ENCODE measurements at places on chromosomes 6 and 20. TPM values are rescaled to one million over a fixed set of nuclear protein-coding genes. Genes with fewer than 3 reads are reported as not detected.

GPSM3 gene
- total RNA-seq, result 3.3 TPM

NUP43 gene
- 55.8 TPM for total RNA-seq

SMPD2 gene
- 13.7 TPM for total RNA-seq

CDSN gene
- not detected for total RNA-seq

SNAP25 gene
- 12.5 TPM for total RNA-seq

MYBL2 gene
- 51.0 TPM for total RNA-seq

GATA5 gene
- 12.8 TPM for total RNA-seq

SOX18 gene
- 0.72 TPM for total RNA-seq

ERVFRD-1 gene
- not detected for total RNA-seq

PRDM13 gene
- not detected for total RNA-seq

ADGRF5 gene
- total RNA-seq, result 0.58 TPM

MCHR2 gene
- total RNA-seq, result not detected

SAPCD1 gene
- 8.9 TPM for total RNA-seq

ULBP1 gene
- total RNA-seq, result 8.2 TPM

ADISSP gene
- total RNA-seq, result 49.4 TPM

DLL1 gene
- 11.7 TPM for total RNA-seq

TINAG gene
- not detected for total RNA-seq

SLC17A3 gene
- total RNA-seq, result not detected

SLC17A1 gene
- 1.2 TPM for total RNA-seq

IRF4 gene
- total RNA-seq, result not detected

SLC16A10 gene
- total RNA-seq, result 25.6 TPM

C6orf132 gene
- 22.9 TPM for total RNA-seq

PRPH2 gene
- not detected for total RNA-seq

NKAIN2 gene
- total RNA-seq, result 1.7 TPM

ME1 gene
- total RNA-seq, result 4.2 TPM

GPR6 gene
- total RNA-seq, result not detected

GSTA3 gene
- total RNA-seq, result not detected

CLPSL2 gene
- not detected for total RNA-seq

BCAS1 gene
- total RNA-seq, result 10.7 TPM

PEDS1 gene
- total RNA-seq, result 42.9 TPM

PMEPA1 gene
- total RNA-seq, result 8.8 TPM

PRICKLE4 gene
- 2.1 TPM for total RNA-seq

MOXD1 gene
- 3.7 TPM for total RNA-seq

EDN3 gene
- total RNA-seq, result 2.3 TPM

EBF4 gene
- 11.4 TPM for total RNA-seq

DEF6 gene
- total RNA-seq, result 12.1 TPM

ATRN gene
- total RNA-seq, result 36.9 TPM

LCA5 gene
- total RNA-seq, result 11.3 TPM

STXBP5 gene
- total RNA-seq, result 21.0 TPM

MEI4 gene
- total RNA-seq, result 1.1 TPM

SUMO4 gene
- total RNA-seq, result 2.8 TPM

TPBG gene
- 168 TPM for total RNA-seq

Data from type B pancreatic cell (in vitro differentiated cells).